ENCODE measurements at places on chromosomes 3 and 15.

GRCh38 chr3:183428447-183429211 lies at the start of gene MCF2L2:
MCF2L2 (minus strand) TSS chr3:183428619; CDS start chr3:183427977, 642 bp downstream.
- peak; percentile 87 for DNase-seq

DNA sequence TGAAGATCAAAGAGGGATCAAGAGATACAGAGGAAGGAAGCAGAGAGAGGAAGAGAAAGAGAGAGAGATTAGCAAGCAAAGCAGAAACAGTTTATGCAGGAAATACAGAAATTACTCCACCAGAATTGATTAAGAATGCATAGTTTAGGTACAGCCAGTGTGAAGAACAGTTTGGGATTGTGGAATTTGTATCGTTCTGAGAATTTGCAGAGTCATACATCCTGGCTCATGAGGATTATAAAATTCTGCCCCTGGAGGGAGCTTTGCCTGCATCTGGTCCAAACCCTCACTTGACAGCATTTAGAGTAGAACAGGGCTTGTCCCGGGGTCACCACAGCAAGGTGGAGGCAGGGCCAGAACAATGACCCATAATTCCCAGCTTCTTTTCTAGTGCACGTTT lies 44.1 kb downstream of the MASP1 start:
- no peak for DNase-seq

DNA sequence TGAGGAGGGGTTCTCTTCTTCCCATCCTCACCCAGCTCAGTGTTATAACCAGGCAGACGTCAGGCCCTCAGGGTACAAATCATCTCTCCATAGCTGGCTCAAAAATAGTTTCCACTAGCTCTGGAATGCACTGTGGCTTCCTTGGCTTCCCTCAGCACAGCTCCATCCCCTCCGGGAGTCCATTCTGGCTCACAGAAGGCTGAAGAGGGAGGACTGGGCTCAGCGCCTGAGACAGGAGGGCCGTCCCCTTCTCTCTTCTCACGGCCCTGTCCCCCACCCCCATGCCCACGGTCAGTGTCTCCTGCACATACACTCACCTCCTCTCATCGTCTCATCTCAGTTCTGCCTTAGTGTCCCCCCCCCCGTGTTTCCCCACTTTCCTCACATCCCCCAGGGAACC lies 50.1 kb downstream of the UMPS start:
- no peak for DNase-seq

- no peak for DNase-seq
These were observed 244.2 kb downstream of the ZMAT3 start for GRCh38 chr3:178827285-178827856.

DNA sequence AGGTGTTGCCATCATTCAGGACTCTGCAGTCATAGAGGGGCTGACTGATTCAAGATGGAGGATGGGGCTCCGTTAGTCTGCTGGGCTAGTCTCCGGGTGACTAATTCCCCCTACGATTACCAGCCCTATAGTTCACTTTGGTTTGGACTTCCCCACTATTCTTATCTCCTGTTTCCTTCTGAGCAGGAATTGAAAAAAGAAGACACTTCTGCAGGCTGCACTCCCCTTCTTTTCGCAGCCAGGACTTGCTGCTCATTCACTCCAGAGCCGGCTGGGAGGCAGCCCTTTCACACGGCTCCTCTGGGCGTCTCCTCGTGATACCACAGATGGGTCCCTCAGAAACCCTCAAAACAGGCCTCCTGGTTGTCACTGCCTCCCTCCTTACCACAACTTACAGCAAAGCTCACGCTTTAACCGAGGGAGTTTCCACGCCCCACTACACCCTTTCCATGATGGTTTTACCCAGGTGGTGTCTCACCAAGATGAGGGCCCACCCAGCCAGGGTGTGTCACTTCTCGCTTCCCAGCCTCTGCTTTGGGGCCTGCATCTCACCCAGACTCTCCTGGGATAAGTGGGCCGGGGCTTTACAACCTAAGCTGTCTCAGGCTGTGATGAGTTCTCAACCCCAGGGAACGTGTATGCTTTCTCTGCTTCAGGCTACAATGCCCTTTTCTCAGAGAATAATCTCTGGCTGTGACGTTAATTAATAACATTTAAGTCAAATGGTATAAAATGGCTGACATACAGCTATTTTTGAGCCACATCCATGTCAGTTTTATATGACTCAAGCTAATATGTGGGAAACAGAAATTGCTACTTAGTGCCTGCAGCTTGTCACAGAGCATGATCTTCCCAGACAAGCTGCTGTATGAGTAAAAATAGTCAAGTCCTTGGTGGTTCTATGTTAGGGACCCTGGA lies 11.9 kb downstream of the CX3CR1 start:
- no peak for DNase-seq

DNA sequence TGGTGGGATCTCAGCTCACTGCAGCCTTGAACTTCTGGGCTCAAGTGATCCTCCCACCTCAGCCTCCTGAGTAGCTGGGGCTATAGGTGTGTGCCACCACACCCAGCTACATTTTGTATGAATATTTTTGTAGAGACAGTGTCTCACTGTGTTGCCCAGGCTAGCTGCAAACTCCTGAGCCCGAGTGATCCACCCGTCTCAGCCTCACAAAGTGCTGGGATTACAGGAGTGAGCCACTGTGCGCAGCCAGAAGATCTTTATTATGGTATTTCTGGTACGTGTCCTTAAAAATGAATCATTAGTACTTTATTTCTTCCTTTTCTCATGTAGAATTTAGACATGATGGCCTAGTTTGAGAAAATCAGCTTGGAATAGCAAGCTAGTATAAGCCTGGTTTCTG lies 153.3 kb downstream of the BCHE start:
- DNase-seq: no peak

- no peak for DNase-seq
These were observed 28.9 kb downstream of the KAT2B start for GRCh38 chr3:20069178-20069532.

- no peak for DNase-seq
These were observed 3.8 kb downstream of the FAM43A start for GRCh38 chr3:194689493-194689944.

DNA sequence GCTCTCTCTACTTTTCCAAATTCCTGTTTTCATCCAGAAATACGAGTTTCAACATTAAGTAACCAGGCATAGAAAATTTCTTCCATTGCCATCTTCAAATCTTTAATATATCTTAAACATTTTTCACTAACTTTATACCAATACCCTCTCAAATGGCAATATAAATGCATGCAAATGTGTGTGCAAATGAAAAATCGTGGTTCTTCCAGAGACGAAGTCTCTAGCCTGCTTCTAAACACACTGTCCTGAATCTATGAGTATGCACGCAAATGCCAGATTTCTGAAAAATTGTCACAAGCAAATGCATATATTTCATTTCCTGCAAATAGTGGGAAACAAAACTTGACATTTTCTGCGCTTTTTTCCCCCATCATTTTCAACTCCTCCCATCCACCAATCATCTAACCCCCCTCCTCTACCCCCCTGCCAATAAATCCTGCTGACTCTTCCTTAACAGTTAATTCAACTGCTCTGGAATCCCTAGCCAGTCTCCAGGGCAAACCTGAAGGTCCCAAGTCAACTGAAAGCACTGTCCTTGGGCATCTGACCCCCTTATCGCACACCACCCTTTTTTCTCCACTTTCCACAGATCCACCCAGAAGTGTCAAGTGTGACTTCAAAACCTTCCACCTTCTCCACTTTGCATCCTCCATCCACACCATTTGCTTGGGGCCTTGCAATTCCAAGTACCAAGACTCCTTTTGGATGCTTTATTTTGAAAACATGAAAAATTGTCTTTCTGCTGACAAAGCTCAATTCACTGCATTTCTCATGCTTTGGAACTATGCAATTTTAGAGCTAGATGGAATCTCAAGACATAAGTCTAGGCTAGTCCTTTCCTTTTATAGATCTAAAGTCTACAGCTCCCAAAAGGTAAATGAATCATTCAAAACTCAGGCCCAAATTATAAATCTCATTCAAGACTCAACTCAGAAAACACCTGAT lies 144.7 kb downstream of the OSBPL10 start:
- DNase-seq: no peak
